Activated naive CD4-positive, alpha-beta T cell treated with anti-CD3 and anti-CD28 coated beads, Interleukin-2, amount 50 U/mL, for 72 hours (primary cell): ENCODE measurements at places on chromosomes 7 and 10. TPM values are rescaled to one million over a fixed set of nuclear protein-coding genes. Genes with fewer than 3 reads are reported as not detected.

The TAS2R41 gene
- not detected for total RNA-seq

The KCNIP2 gene
- total RNA-seq: 6.3 TPM

The GDI2 gene
- total RNA-seq: 234 TPM

The NKX6-2 gene
- not detected for total RNA-seq

- DNase-seq: no peak
Measured at GRCh38 chr10:125011171-125011925, 69.4 kb downstream of the ZRANB1 start.

DNA sequence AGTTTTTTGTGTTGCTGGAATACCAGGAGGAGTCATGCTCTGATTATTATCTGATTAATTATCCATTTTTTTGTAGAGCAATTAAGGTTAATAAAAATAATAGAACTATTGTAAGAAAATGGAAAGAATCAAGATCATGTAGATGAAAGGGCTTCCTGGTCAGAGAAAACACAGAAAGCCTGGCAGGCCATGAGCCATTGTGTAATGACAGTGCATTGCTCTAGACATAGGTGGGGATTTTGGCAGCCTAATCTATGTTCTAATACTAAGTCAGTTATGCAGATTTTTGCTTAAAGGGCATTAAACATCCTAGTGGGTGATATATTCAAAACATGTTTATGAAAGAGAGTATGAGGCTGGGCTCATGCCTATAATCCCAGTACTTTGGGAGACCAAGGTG, 198.2 kb downstream of the PPP1R9A start:
- no peak for DNase-seq

DNA sequence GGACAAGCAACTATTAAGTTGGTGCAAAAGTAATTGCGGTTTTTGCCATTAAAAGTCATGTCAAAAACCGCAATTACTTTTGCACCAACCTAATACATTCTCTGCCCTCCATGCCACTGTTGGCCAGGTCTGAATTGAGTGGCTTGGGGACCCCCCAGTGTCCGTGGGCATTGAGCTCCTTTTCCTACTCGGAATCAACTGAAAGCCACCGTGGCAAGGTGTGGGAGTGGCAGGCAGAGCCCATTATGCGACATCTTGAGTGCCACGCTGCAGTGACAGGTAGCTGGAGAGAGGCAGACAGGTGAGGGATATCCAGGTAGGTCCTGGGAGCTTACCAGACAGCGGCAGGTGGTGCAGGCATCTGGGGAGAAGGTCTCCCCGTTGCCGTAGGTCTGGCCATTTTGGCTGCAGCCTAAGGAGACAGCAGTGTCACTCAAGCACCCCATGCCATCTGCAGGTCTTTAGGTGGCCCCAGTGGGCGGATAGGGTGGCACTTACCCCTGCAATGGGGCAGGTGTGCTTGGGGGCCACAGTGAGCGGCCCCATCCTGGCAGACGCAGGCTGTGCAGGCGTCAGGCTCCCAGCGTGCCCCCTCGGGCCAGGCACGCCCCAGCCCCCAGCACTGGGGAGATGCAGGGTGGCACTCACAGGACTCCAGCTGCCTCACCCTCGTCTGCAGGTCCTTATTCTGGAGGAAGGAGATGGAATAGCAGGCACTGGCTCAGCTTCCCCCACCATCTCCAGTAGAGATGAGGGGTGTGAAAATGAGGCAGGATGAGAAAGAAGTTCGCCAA, 3.5 kb downstream of the KCP start:
- no peak for DNase-seq

GRCh38 chr7:44278451-44279161, 46.8 kb downstream of the CAMK2B start:
- DNase-seq: no peak
